Panc1 (cell line): ENCODE measurements at places on chromosomes 13 and 19. TPM values are rescaled to one million over a fixed set of nuclear protein-coding genes. Genes with fewer than 3 reads are reported as not detected.

B3GNT8 gene
- 0.10 TPM for total RNA-seq

NKPD1 gene
- 0.05 TPM for total RNA-seq

CGB5 gene
- not detected for total RNA-seq

DNA sequence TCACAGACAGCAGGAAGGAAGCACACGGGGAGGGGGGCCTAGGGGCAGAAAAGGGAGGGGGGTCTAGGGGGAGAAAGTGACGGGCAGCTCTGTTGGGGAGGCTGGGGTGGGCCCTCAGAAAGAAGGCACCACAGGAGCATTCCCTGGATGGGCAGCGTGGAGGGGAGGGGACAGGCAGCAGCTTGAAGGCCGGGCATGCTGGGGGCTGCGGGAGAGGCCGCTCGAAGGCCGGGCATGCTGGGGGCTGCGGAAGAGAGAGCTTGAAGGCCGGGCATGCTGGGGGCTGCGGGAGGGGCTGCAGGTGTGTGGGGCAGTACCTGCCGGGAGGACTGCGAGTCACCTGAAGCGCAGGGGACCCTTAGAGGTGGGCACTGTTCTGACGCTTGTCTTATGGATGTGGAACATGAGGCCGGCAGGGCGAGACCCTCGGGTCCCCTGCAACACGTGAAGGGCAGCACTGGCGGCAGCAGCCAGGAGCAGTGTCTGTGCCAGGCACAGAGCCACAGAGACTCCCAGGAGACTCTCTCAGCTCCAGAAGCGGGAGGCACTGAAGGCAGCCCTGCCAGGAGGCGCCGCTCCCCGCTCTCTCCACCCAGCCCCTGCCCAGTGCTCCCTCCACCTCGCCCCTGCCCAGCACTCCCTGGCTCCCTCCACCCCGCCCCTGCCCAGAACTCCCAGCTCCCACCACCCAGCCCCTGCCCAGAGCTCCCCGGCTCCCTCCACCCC, 13.3 kb downstream of the ZNF787 start:
- DNase-seq: no peak

- no peak for DNase-seq
Observed at GRCh38 chr19:15776264-15776663, 11.2 kb upstream of the OR10H5 start.

DNA sequence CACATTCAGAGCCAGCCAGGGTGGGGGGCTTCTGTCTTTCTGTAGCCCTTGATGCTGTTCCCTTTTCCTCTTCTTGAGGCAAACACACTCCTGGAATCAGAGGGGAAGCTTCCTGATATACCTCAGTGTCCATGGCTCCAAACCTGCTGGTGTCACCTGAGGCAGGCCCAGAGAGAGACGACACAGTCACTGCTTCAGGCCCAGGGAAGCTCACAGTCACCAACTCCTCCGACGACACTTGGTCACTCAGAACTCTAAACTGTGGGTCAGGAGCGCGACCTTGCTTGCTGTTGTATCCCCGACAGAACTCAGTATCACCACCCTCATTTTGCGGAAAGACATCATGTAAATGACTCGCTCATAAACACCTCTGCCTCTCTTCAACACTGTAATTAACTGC, 1.1 kb downstream of the ATP13A1 start:
- DNase-seq: no peak

DNA sequence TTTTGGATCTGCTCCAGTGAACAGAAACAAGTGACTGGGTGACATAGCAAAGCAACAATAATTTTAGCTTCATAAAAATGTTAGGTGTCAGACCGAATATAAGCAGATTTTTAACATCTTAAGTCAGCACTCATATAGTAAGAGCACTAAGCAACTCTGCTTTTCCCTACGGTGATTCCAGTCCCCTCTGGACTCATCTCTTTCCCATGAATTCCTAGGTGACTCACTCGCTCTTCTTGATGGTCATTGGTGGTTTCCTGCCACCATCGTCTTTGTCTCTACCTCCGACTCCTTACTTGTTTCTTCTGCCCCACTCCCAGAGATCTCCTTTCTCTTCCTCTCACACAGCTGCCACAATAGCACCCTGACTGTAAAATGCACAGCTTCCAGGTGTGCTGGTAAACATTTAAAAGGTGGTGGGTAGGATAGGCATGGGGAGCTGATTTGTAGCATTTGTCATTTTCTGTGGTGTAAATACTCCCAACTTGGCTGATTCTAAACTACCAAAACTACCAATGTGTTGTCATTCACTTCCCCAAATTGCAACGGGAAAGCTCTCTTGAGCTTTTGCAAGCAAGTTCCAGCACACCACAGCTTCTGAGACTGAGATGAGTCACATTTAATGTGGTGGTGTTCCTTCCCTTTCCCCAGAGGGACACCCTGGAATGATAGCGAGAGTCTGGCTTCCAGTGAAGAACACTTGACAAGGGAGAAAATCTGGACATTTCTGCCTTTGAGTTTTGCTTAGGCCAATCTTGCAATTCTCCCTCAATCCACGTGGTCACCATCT, 42.8 kb upstream of the CLDN10 start:
- DNase-seq: no peak

DNA sequence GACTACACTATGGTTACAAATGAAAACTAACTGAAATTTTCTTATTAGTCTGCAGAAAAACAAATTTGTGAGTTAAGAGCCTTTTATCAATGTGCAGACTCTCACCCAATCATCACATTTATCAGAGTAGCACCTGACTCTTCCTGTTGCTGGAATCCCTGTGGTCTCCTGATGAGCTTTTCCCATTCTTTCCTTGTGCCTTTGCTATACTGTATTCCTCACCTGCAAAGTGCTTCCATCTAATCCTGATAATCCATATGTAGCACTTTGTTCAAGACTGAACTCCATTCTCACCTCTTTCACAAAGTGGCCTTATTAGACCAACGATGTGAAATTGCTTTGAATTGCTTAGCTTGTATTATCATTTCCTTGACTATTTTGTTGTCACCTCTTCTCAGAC, 225.3 kb downstream of the LHFPL6 start:
- no peak for DNase-seq

DNA sequence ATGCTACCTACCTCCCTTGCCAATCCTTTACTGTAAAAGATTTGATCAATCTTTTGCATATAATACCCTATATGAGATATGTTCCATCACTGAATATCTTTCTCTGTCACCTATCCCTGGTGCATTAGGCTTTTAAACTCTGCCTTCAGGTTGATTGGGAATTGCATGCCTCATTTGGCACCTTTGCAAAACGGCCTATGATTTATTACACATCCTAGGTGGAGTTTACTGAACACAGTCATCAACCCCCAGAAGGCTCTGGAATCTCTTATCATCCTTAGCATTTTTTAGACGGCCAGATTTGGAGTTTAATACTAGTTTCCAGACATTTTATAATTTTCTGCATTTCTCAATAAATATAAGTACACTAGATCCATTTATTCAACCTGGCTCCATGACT, 448.4 kb upstream of the SLC10A2 start:
- no peak for DNase-seq

- DNase-seq: no peak
Observed at GRCh38 chr13:50226515-50227155, 211.4 kb downstream of the KCNRG start.

GRCh38 chr19:29845574-29846176, 33.9 kb downstream of the CCNE1 start:
- DNase-seq: no peak

- no peak for DNase-seq
Observed at GRCh38 chr13:38951525-38952313, 38.9 kb downstream of the STOML3 start.

DNA sequence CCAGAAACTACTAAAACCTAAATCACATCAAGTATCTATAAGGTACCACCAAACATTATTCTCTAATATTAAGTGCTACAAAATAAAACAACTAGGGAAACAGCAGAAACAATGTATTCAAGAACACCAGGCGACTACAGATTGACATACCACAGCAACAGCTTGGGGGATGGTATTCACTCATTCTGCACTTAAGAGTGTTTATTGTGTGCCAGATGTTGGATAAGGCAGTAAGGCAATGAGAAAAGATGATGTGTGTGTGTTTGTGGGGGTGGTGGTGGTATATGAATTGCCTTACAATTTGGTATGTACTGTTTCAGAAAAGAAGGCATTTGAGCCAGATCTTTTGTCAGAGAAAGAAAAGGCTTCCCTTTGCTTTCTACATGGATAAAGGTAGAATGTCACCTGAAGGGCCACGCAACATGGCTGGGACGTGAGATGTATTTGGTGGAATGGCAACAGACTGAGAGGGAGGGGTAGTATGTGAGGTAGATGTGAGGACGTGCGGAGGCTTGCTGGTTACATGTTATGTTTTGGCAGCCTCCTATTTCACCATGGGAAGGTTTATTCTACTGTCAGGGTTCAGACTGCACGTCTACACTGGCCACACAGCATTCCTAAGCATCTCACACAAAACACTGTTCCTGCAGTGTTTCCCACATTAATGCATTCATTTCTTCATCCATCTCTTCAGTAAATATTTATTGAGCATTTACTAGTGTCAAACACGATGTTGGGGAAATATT, 300.7 kb downstream of the KLF12 start:
- no peak for DNase-seq
